Keratinocyte (primary cell): ENCODE measurements at places on chromosomes 1 and 21.

DNA sequence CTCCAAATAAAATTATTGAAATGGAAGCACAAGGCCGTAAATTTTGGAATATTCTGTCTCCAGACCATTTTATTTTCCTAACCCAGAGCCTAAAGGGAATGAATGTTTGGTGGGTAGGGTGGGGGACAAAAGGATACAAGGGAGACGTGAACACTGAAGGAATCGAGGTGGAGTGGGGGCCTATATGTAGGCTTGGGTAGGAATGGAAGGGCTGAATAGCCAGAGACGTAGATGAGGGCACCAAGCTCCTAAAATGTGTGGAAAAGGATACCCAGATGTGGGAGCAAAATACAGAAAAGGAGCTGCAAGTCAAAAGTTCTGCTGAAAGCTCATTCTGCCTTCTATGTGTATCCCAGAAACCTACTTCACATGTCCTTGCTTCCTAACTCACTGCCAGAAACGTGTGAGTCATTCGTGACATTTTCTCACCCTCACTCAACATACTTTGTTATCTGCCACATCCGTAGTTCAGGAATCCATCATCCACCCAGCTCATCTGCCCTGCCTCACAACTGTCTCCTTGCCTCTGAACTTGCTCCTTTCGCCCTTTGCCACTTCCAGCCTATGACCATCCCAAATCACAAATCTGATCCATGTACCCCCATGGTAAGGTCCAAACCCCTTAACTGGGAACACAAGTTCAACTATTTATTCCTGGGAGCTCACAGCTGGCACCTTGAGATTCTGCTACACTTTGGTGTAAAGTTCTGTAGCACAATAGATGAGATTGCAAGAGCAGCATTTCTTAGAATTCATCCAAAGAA, 84.1 kb upstream of the PRDX6 start:
- no peak for DNase-seq

DNA sequence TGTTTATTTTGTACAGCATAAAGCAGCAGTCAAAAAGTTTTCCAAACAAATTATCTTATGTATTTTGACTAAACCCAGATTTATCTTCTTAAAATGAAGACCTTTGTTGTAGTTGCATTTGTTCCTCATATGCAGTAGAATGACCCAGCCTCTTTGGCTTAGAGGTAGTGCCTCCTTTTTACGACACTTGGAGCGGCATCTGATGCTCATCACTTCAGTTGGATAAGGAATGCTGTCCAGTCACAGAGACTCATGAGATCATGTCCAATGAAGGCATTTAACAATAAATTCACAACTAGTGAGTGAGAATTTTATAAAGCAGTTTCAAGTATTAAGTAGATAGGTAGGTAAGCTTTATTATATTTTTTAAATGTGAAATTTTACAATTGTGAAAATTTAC, 35.2 kb downstream of the PTPRC start:
- no peak for DNase-seq

DNA sequence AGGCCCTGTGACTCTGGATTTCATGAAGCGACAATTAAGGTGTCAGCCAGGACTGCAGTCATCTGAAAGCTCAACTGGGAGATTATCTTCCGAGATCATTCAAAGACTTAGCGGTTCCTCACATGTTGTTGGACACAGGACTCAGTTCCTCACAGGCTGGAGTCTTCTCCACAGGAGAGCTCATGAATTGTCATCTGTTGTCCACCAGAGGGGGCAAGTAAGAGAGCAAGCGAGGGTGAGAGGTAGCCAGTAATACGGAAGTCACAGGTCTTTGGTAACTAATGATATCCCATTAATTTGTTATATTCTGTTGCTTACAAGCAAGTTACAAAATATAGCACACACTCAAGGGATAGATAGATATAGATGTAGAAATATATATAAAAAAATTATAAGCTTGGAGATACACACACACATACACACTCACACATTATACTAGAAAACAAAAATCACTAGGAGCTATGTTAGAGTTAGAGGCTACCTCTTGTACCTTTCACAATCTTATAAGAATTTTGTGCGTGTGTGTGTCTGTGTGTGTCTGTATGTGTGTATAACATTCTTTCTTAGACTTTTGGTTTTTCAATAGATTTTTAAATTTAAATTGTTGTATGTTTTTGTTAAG, 1695.3 kb downstream of the BRINP3 start:
- DNase-seq, result no peak

DNA sequence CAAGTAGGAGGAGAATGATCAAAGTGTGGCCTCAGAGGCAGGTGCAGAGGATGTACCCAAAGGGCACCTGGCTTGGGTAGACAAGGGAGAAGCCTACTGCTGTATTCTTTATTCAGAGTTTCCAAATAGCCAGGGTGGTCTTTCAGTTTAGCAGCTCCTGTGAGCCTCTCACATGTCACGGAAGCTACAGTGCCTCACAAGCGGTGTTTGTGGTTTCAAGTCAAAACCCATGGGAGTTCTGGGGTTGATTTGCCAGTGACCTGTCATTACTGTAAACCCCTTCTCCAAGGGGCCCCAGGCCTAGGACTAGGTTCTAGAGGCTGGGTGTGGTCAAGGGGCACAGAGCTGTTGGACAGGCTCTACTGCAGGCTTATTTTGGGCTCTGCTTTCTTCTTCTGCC, 10.2 kb upstream of the IL10 start:
- no peak for DNase-seq

DNA sequence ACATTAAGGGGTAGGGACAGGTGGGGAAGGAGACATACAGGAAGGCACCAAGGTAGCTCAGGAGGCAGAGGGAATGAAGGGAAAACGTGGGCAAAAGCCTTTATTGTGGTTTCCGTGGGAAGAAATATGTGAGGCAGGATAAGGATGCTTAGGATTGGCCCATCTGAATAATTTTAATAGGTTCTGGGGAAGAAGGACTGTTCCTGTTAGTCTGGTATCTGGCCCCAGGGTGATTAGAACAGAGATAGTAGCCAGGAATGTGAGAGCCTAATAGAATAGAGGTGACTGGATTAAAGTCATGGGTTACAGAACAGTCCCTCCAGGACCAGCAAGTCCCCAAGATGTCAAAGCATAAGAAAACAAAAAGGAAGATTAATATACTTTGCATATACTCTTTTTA, 545.2 kb upstream of the CAMK1G start:
- DNase-seq, result peak; percentile 25

GRCh38 chr1:247456914-247457639, 827 bp downstream of the OR2B11 start:
- DNase-seq, result no peak

- peak; percentile 69 for DNase-seq
Observed at GRCh38 chr1:245091818-245092637, 62.8 kb upstream of the KIF26B start.

DNA sequence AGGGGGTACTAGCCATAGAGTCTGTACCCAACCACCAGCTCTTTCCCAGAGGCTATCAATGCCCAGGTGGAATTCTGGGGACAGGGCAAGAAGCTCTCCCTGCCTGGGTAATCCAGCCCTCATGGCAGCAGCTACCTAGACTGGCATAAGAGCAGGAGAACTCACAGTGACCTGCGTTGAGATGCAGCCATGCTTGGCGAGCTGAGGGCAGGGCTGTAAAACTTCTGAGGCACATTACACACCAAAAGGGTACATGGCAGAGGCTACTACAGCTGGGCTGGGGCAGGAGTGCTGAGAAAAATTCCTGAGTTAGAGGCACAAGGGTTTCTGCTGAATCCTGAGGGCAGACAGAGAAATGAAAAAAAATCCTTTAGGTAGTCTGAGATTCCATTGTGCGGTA, 927.9 kb upstream of the B3GALT2 start:
- no peak for DNase-seq

DNA sequence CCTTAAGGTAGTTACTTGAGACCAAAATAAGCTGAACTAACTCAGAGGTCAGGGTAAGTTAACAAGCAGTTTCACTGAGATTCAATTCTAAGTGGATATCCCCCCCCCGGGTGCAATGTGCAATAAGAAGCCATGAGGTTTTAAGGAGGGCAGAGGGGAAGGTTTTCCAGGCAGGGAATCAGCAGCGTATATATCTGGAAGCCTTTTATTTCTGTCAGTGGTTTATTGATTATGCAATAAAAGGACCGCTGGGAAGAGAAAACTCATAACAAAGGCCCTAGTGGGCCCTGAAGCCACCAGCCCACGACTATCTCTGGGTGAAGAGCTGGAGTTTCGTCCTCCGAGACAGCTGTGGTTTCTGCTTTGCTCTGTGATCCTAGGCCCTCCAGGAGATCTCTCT, 53.1 kb upstream of the CTPS1 start:
- no peak for DNase-seq

DNA sequence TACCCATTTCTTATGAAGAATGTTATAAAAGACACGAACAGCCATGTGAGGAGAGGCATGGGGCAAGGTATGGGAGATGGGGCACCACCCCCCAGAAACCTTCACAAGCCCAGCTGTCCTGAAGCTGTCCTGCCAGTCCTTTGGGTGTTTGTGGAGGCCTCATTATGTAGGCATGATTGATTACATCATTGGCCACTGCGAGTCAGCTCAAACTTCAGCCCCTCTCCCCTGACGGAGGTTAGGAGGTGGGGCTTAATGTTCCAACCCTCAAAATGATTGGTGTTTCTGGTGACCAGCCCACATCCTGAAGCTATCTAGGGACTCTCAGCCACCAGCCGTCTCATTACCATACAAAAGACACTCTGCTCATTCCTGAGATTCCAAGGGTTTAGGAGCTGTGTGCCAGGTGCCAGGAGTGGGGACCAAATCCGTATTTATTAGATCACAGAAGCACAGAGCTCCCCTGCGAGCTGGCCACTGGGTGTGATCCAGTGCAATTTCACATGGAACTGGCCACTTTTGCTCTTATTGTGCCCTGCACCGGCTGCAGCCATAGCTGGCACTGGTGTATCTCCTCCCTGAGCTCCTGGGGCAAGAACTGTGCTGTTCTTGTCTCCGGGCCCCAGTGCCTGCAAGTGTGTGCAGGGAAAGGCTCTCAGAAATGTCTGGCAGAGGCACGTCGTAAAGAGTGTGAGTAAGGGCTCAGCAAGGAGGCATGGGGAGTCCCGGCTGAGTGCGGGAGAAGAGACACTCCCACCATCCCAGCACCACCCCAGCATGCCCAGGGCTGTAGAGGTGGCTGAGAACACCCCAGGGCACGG, 10.5 kb downstream of the KIAA1614 start:
- DNase-seq, result peak; percentile 48

DNA sequence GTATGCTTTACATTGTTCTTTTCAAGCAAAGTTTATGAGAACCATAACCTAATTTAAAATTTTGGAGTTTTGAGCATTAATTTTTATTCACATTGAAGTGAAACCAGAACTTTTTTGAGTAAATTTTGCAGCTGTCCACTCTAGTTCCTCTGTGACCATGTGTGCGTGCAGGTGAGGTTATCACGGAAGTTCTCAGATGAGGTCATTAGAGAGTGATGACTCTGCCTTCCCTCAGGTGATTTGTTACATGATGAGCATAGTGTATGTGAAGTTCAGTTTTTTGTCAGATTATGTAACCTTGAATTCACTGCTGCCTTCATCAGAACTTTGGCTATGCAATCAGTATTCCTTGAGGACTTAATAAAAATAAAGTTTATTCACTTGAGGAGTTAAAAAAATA, 828.2 kb downstream of the ADGRL2 start:
- no peak for DNase-seq

DNA sequence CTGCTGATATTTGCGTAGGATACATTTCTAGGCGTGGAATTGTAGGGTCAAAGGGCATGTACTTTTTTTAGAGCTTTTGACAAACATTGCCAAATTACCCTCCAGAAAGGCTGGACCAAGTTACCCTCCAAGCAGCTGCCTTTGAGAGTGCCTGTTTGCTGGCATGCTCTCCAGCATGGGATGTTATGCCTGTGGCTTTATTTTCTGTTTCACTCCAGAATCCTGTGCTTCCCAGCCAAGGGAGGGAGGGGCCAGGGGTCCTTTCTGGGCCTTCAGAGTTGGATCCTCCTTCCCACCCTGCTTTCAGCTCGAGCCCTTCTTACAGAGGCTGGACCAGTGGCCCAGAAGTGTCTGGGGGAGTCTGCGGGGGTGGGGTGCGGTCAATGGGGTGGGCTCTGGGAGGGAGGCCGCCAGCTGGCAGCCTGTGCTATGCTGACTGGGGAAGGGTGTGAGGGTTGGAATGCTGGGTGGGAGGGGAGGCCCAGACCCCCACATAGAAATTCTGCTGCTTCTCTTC, 81.2 kb downstream of the EPHB2 start:
- DNase-seq, result no peak

- no peak for DNase-seq
Observed at GRCh38 chr1:204859861-204860267, 10.8 kb upstream of the NFASC start.

DNA sequence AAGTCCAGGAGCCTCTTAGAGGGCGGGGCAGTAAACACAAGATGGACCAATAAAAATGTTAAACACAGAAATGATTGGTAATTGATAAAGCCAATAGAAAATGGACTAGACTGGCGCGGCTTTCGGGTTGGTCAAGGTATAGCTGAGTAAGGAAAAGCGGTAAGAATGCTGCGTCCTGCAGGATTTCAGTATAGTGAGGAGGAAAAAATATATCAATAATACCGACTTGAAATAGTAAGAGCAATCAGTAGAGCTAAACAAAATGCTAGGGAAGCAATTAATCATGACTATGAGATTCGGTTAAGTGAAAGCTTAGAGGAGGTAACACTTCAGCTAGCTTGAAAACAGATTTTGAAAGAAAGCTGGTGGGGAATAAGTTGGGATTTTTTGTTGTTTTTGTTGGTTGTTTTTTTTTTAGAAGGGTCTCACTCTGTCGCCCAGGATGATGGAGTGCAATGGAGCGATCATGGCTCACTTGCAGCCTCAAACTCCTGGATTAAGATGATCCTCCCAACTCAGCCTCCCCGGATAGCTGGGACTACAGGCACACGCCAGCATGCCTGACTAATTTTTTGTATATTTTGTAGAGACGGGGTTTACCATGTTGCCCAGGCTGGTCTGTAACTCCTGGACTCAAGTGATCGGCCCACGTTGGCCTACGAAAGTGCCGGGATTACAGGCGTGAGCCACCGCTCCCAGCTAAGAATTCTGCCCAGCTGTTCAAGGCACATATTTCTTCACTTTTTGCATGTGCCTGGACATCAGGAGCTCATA, 711 bp upstream of the TESK2 start:
- DNase-seq, result no peak

DNA sequence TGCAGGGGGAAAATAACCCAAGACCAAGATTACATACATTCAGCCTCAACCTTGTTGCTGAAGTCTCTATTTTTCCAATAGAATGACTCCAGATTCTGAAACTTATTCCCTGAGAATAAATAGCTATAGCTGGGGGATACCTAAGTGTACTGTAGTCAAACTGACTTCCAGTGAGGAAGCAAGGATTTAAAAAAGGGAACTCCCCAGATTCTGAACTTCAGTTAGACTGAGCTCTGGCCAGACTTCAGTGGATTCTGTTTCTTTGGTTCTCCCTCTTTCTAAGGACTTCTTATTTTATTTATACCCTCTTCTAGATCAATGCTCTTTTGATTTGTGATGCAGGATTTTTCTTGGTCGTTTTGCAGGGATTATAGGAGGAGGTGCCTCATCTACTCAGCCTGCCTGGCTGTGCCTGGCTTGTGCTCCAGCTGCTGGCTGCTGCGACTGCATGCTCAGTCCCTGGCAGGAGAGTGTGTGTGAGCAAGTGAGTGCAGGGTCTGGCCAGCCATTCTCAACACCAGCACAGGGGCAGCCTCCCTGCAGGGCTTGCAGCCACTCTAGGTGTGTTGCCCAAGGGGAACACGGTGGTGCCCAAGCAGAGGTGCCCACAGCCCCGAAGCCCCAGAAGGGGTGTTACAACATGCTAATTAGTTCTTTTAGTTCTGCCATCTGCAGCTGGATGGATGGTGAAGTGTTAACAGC, 43.0 kb downstream of the SPATA17 start:
- no peak for DNase-seq

GRCh38 chr1:238177960-238178645, 287.4 kb upstream of the ZP4 start:
- DNase-seq, result peak; percentile 1
